ENCODE measurements at places on chromosomes 12 and 14. TPM values are rescaled to one million over a fixed set of nuclear protein-coding genes. Genes with fewer than 3 reads are reported as not detected.

- no peak for DNase-seq
Observed at GRCh38 chr12:2548081-2548480, 246.7 kb upstream of the FKBP4 start.

The TAMALIN gene
- total RNA-seq = 603 TPM

GRCh38 chr12:21566907-21567394 lies 37.7 kb downstream of the GYS2 start:
- no peak for DNase-seq

The NAB2 gene
- total RNA-seq = 6.7 TPM

GRCh38 chr14:79165471-79166090 lies 995.4 kb downstream of the NRXN3 start:
- no peak for DNase-seq

The MANSC1 gene
- total RNA-seq = not detected

GRCh38 chr12:106431839-106432411 lies 74.4 kb downstream of the POLR3B start:
- DNase-seq = no peak

The DMAC2L gene
- 17.8 TPM for total RNA-seq

GRCh38 chr14:94058674-94059138 lies 22.3 kb downstream of the DDX24 start:
- DNase-seq = no peak
